ENCODE measurements at places on chromosomes 11 and 22.

- DNase-seq, result no peak
Measured at GRCh38 chr11:1807264-1807995, 27.4 kb upstream of the SYT8 start.

DNA sequence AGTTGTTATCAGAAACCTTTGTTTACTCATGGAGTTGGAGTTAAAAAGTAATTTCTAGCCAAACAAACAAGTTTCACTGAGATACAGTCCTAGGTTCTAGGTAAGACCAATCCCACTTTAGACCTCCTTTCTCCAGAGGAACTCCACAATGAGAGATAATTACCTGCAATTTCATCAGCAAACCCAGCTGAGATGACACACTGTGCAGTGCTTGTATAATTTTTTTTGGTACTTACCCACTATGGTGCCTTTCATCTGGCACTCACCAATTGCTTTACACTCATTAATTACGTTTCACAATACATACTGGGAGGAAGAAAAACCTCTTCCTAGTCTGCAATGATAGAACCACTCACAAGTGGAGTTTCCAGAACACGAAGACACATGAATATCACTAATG is 1.8 kb upstream of the MUC15 start:
- DNase-seq, result no peak

- DNase-seq, result no peak
Measured at GRCh38 chr11:70303070-70303469, 32.6 kb downstream of the PPFIA1 start.

- DNase-seq, result no peak
Measured at GRCh38 chr11:119103793-119104192, 2.1 kb upstream of the DPAGT1 start.

DNA sequence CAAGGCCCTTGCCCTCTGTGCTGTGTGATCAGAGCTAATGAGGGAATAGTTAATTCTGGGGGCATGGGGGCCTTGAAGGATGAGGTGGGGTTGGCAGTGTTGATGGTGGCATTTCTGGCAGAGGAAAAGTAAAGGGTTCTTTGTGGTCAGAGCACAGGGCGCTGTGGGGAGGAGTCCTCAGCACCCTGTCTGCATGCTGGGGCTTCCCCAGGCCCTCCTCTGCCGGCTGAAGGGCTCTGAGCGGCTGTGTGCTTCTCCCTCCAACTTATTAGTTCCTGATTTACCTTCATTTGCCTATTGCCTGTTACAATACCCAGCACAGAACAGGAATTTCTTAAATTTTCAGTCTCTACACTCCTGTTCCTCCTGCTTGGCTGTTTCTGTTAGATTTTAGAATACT is 122.8 kb downstream of the HIPK3 start:
- DNase-seq, result no peak

DNA sequence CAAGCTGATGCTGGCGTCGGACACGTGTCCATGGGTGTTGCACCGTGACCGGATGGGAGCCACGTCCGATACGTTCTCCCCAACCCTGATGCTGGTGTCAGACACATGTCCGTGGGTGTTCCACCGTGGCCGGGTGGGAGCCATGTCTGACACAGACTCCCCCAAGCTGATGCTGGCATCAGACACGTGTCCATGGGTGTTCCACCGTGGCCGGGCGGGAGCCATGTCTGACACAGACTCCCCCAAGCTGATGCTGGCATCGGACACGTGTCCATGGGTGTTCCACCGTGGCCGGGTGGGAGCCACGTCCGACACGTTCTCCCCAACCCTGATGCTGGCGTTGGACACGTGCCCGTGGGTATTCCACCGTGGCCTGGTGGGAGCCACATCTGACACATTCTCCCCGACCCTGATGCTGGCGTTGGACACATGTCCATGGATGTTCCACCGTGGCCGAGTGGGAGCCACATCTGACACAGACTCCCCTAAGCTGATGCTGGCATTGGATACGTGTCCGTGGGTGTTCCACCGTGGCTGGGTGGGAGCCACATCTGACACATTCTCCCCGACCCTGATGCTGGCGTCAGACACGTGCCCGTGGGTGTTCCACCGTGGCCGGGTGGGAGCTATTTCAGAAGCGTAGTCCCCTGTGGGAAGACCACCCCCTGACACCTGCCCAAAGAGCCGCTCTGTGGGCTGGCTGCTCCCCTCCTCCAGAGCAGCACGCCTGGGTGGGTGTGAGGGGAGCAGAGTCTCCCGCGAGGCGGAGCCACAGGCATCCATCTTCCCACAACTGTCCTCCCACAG is 20.0 kb downstream of the SELENOO start:
- no peak for DNase-seq

DNA sequence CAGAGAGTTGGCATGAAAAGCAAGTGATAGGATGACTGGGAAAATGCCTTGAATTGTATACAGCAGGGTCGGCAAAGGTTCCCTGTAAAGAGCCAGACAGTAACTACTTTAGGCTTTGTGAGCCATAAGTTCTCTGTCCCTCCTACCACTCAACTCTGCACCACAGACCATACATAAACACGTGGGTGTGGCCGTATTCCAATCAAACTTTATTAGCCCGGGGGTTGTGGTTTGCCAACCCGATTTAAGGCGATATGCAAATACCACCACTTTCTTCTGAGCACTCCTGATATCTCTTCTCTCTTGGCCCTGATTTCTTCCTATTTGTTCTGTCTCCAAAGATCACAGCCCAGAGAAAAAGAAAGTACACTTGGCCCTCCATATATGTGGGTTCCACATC is 87.5 kb downstream of the MN1 start:
- no peak for DNase-seq

DNA sequence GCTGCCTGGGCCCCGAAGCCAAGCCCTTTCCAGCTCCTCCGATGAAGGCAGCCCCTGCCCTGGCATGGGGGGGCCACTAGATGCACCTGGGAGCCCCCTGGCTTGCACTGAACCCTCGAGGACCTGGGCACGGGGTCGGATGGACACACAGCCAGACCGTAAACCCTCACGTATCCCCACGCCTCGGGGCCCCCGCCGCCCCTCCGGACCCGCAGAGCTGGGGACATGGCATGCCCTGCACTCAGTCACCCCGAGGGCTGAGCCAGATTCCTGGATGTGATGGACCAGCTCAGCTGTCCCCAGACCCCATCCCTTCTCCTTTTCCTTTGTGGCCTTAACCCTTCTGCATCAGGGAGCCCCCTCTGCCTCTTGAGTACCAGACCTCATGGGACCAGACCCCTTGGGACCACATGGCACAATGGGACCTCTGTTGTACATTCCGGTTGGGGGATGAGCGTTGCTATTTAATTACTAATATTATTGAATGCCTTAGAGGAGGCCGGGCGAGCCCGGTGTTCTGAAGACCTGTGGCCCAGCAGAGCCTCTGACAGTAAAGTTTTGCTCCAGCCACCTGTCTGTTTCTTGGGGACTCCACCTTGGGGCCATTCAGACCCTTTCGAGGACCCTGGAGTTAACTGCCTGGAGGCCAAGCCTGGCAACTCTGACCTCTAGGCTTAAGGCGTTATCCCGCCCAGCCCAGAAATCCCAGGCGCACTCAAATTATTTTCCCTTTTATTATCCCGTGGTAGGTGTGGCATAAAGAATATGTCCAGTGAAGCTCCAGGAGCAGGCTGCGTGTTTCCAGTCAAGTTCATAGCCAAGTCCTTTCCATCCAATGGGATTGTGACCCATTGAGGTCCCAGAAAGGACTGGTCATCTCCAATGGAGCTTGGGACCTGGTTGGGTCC is 3.0 kb downstream of the RASL10A start:
- DNase-seq, result no peak

- DNase-seq, result no peak
Measured at GRCh38 chr11:12640355-12640754, 33.9 kb upstream of the TEAD1 start.
